Sciatic nerve (tissue), 2 donors: ENCODE measurements at places on chromosomes 6 and 20. TPM values are rescaled to one million over a fixed set of nuclear protein-coding genes. Genes with fewer than 3 reads are reported as not detected.

The TRDN gene
- 4.2 TPM for total RNA-seq

The KIAA0408 gene
- 45.3 TPM for total RNA-seq

The ADGRF5 gene
- 23.8 TPM for total RNA-seq

The HDGFL1 gene
- total RNA-seq, result not detected

GRCh38 chr6:84415517-84415916 is 188.1 kb upstream of the CEP162 start:
- DNase-seq, result no peak

GRCh38 chr20:25082498-25082873 is 545 bp upstream of the VSX1 start:
- DNase-seq, result peak; percentile 35

- DNase-seq, result no peak
Observed at GRCh38 chr6:125129354-125129753, 24.2 kb upstream of the TPD52L1 start.

DNA sequence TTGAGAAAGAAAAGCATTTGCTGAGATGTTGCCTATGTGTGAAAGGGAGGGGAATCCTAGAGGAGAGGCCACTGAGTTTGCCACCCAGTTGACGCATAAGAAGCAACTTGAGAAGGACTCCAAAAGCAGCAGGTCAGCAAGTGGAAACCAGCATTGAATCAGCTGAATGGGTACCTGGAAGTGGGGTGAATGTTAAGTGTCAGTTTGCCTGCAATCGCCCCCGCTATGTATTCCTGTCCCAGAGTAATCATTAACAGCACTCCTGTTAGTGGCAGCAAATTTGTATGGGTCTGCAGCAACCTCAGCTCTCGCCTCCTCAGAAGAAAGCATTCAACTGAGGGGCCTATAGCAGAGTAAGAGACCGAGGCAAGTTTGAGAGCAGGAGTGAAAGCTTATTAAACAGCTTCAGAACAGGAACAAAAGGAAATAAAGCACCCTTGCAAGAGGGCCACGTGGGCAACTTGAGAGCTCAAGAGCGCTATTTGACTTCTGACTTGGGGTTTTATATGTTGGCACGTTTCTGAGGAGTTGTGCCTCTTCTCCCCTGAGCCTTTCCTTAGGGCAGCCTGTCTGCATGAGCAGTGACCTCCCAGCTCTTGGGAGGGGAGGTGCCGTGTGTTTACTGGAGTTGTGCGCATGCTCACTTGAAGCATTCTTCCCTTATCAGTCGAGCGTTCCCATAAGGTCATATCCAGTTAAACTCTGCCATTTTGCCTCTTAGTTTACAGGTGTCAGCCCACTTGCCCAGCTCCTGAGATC is 122.6 kb upstream of the PHACTR1 start:
- DNase-seq, result no peak

- no peak for DNase-seq
Observed at GRCh38 chr6:135320721-135321621, 139.9 kb downstream of the MYB start.

- DNase-seq, result no peak
Observed at GRCh38 chr6:114115652-114116051, 144.7 kb upstream of the HDAC2 start.

- DNase-seq, result no peak
Observed at GRCh38 chr6:134806180-134806798, 143.6 kb downstream of the ALDH8A1 start.
